Left renal cortex interstitium (tissue), 4 donors: ENCODE measurements at places on chromosomes 2 and 18. TPM values are rescaled to one million over a fixed set of nuclear protein-coding genes. Genes with fewer than 3 reads are reported as not detected.

Gene ACTG2
- polyA plus RNA-seq: 4.7 TPM

Gene PROC
- polyA plus RNA-seq: 3.8 TPM

Gene SLC9A4
- polyA plus RNA-seq: 6.8 TPM

DNA sequence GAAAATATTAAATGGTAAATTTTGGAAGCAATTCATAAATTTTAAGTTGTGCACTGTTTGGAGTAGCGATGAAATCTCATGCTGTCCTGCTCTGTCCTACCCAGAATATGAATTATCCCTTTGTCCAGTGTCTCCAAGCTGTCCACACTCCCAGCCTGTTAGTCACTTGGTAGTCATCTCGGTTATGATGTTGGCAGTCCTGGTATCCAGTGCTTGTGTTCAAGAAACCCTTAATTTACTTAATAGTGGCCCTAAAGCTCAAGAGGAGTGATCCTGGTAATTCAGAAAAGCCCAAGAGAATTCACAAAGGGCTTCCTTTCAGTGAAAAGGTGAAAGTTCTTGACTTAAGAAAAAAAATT is 71.8 kb upstream of the STAM2 start:
- no peak for DNase-seq

DNA sequence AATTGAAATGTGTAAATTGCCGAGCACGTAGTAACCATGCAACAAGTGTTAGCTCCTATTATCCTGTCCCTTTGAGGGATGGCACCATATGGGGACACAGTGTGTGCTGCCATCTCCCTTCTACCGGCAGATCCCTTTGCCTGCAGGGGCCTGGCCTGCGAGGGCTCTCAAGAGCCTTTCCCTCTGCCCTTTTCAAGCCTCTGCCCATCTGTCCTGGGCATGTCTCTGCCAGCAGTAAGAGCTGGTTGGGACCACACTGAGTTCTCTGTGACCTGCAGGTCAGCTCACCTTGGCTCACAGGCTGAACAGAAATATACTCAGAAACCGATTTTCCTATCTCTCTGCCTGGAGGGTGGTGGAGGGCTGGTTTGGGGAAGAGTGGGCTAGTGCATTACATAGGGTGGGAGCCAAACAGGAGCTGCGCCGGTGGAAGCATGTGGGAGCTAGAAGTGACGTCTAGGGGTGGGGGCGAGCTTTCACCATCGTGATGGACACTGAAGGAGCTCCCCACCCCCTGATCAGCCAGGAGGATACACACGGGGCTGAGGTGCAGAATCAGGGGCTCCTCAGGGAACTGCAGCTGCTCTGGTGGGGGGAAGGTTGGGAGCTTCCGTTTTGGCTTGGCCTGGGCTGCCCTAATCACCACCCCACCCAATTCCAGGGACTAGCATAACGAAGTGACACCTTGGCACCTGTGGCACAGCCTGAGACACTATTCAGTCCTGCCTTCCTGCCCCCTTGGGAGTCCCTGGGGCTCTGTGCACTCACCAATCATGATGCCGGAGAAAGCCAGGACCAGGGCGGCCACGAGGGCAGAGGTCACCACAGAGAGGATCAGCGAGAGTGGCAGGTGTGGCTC is 109.7 kb downstream of the CLIP4 start:
- no peak for DNase-seq
